G401 (cell line): ENCODE measurements at places on chromosomes 13 and 19.

DNA sequence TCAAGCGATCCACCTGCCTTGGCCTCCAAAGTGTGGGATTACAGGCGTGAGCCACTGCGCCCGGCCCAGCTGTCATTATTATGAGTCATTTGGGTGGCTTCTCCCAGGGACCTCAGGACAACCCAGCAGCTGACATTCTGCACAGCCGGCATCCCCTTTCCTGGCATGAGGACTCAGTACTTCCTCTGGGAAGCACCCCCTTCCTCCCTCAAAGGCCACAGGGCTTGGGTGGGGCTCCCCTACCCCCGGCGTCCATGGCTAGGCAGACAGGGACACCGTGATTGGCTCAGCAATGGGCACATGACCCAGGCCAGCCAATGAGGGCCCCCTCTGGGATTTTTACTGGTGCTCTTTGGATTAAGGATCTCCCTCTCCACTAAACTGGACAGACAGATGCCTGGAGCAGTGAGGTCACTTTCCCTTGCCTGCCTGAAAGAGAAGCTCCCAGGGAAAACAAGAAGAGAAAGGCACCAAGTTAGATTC is 6.0 kb downstream of the KANK2 start:
- no peak for DNase-seq

GRCh38 chr19:38685666-38686529 is 38.4 kb downstream of the ACTN4 start:
- DNase-seq: peak; percentile 36

DNA sequence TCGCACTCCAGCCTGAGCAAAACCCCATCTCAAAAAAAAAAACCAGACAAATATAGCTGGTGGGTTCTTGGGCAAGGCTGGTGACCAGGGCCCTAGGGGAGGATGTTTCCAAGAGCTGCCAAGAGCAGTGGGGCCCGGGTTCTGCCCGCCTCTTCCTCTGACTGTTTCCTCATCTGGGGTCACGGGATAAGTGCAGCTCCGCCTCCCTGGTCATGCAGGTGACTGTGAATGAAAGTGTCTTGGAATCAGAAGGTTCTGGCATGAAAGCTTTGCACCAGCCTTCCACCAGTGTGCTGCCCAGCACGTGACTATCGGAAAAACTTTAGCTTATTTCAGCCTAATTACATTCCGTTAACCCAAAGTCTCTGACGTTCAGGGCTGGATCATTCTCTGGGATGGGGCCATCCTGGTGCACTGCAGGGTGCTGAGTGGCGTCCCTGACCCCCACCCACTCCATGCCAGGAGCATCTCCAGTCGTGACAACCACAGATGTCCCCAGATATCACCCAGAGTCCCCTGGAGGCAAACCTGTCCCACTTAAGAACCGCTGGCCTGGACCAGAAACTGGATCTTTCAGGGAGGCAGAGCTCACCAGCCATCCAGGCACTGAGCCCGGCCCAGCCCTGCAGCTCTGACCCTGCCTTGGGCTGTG is 85.6 kb downstream of the GNG7 start:
- DNase-seq: no peak

- no peak for DNase-seq
Observed at GRCh38 chr13:84730376-84730775, 848.1 kb upstream of the SLITRK1 start.

DNA sequence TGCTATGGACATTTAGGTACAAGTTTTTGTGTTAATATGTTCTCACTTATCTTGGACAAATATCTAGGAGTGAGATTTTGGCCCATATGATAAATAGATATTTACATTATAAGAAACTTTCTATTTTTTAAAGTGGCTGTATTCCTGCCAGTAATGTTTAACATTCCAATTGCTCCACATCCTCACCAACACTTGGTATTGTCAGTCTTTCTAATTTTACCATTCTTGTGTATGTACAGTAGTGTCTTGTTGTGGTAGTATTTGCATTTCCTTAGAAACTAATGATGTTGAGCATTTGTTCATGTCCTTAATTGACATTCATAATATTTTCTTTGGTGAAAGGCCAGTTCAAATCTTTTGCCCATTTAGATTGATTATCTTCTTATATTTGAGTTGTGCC is 171.4 kb upstream of the TSHZ3 start:
- DNase-seq: no peak

GRCh38 chr13:23427881-23428528 is 5.5 kb downstream of the SACS start:
- no peak for DNase-seq

DNA sequence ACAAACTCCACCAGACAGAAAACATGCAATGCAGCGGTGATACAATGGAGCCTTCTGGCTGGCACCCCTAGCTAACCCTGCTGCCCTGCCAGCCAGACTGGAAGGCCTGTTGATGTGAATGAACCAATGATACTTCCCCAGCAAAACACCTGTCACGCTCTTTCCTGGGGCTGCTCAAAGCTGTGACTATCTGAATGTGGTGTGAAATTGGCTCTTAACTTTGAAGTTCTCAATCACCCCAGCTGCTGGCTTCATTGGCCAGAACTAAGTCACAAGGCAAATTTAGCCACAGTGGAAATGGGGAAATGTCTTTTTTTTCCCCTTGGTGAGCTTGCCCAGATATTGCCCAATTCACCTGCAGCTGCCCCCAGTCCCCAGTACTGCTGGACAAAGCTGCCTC is 147.3 kb downstream of the SLC7A1 start:
- no peak for DNase-seq

DNA sequence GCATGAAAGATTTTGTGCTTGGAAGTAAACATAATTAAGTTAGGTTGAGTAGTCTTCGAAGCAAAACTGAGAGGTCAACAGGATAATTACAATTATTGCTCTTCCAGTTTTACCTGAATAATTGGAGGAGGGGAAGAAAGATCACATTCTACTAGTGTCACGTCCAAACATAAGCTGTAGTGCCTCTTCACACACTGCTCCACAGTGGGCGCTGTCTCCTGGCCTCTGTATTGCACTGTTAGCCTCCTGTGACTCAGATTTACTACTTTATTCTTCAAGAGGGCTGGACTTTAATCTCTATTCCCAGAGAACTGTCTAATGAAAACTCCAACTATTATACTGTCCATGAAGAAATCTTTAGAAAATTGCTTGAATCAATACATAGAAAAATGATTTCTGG is 62.9 kb downstream of the TRPC4 start:
- no peak for DNase-seq

GRCh38 chr13:48006396-48006795 is 5.3 kb upstream of the SUCLA2 start:
- DNase-seq: no peak

GRCh38 chr13:52141299-52141698 is 12.4 kb upstream of the NEK5 start:
- no peak for DNase-seq

- DNase-seq: peak; percentile 67
Observed at GRCh38 chr19:43318203-43318602, 35.3 kb upstream of the CD177 start.

GRCh38 chr13:95579303-95579702 is 26.8 kb downstream of the CLDN10 start:
- DNase-seq: no peak

DNA sequence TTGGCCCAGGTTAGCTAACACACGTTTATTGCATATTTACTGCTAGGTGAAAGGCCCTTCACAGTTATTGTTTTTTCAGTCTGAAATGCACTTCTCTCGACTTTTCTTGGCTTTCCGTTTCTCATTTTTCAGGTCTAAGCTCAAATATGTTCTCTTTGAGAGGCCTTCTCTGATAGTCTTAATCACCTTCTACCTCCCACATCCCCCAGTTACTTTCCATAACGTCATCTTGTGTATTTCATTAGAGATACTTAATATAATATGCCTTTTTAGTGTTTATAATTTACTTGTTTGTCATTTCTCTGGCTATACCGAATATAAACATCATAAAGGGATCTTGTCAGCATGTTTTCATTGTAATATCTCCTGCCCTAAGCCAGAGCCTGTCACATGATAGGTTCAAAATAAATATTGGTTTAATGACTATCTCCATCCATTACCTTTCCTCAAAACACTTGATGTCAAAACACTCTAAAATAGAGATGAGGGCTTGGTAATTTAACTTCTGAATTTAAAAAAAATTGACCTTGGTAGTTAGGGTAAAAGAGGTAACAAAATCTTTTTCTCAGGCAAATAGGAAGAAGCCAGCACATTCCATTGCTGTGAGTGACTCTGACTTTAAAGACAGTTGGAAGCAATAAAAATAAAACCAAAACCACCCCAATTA is 168.6 kb upstream of the RFC3 start:
- DNase-seq: no peak

- peak; percentile 59 for DNase-seq
Observed at GRCh38 chr19:47663911-47664771, 49.1 kb upstream of the EHD2 start.

DNA sequence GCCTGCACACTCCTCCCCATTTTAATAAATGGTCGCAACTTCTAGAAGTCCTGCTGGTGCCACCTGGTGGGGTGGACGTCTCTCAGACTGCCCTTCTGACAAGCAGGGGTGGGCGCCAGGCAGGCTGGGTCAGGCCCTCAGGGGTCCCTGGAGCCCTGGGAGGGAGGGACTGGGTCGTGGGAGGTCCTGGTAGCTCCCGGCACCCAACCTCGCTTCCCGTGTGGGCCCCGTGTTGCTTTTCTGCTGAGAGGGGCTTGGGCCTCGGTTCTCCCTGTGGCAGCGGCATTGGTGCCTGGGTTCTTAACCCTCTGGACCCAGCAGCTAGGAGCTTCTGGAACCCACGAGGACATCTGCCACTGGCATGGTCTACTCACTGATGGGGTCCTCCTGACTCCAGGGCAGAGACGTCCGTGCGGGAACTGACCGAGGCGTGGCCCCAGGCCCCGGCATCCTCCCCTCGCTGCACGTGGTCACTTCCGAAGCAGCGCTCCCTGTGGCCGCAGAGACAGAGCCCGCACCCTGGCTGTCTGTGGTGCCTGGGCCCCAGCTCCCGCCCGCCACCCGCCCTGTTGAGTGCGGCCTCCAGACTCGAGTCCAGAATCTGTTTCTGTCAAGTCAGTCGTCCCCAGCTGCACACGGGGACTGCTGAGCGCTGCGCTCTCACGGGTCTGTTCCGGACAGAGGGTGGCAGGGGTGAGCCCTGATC is 6.0 kb upstream of the TMPRSS9 start:
- no peak for DNase-seq

GRCh38 chr13:79320433-79320832 is 85.6 kb downstream of the RBM26 start:
- DNase-seq: no peak
